Activated CD8-positive, alpha-beta memory T cell treated with anti-CD3 and anti-CD28 coated beads for 1 hour (primary cell): ENCODE measurements at places on chromosomes 2 and 18.

- DNase-seq, result no peak
Measured at GRCh38 chr2:106068451-106068850, 125.7 kb downstream of the UXS1 start.

DNA sequence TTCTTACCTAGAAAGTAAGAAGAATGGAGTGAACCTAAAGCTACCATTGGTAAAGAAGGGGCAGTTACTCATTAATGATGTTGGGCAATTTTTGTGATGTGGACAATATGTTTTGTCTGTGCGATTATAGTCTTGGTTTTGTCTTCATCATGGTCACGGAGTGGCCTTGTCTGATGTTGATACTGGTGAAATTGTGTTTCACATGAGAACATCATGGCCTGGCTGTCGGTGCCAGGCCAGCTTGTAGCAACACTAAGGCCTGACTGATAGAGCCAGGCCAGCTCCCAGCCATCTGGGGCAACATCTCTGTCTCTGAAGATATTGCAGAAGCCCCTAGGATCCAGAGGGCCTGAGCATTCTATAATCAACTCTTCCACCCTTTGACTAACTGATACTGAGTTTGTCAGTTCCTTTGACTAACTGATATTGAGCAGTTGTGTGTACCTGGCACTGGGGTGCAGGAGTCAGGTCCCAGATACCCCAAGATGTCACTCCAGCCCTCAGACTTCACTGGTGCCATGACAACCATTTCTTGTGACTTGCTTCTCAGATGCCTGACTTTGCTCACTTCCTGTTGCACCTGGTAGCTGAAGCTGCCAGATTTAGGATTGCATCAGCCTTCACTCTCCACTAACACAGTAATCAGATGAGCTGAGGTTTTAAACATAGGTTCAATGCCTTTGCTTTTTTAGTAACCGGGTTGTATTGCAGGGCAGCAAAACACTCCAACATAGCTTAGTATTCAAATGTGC lies 62.5 kb downstream of the RPIA start:
- DNase-seq, result no peak

DNA sequence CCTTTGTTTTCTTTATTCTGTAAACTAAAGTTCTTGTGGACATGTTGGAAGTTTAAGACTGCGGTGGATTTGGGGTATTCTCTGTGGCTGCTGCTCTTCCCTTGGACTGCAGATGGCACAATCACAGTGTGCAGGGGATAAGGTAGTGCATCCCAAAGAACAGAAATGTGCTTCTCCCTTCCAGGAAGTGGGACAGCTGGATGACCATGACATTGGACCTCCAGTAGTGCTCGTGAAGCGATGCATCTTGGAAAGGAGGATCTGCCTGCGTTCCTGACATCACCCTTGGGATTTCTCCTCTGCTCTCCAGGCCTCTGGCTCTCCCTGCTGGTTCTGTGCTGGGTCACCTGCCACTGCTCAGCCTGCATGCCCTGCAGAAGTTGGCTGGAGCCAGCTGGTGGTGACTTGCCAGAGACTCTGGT lies 109.9 kb downstream of the SLC4A3 start:
- no peak for DNase-seq

GRCh38 chr2:175535631-175536030 lies 354.1 kb upstream of the ATP5MC3 start:
- DNase-seq, result no peak

GRCh38 chr2:126864861-126865260 lies 33.8 kb upstream of the TEX51 start:
- DNase-seq, result no peak

DNA sequence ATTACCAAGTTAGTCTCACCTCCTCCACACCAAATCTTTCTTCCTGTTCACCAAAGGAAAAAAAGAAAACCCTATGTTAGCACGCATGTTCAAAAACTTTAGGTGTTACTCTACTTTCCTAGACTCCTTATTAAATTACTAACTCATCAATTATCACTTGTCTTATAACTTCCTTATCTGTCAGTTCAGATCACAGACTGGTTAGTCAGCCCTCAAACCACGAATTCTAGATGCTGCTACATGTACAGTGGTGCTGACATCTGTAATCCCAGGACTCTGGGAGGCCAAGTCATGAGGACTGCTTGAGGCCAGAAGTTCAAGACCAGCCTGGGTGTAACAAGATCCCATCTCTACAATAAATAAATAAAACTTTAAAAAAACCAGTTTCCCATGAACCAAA lies 3.5 kb downstream of the YWHAQ start:
- no peak for DNase-seq

DNA sequence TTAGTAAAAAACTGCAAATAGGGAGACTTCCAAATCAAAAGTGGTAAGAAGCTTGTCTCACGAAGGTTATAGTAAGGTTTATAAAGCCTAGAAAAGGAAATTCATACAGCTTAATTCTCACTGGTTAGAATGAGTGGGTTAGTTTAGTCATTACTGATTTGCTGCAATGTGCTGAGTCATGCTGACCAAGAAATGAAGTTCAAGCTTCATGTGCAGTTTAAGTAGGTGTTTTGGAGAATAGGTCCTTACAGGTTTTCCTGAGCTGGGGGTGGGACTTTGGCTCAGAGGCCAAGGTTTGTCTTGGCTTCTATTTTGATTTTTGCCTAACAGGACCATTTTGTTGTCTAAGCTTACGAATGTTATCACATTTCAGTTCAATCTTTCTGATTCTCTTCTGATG lies 15.1 kb downstream of the CLIP4 start:
- DNase-seq, result no peak
